Myocyte (in vitro differentiated cells): ENCODE measurements at places on chromosomes 7 and 10. TPM values are rescaled to one million over a fixed set of nuclear protein-coding genes. Genes with fewer than 3 reads are reported as not detected.
A peak's percentile ranks its signal among the peaks of the same experiment; 100 is the strongest.

- no peak for DNase-seq
These were observed 3.9 kb upstream of the GPER1 start for GRCh38 chr7:1083729-1084657.

DNA sequence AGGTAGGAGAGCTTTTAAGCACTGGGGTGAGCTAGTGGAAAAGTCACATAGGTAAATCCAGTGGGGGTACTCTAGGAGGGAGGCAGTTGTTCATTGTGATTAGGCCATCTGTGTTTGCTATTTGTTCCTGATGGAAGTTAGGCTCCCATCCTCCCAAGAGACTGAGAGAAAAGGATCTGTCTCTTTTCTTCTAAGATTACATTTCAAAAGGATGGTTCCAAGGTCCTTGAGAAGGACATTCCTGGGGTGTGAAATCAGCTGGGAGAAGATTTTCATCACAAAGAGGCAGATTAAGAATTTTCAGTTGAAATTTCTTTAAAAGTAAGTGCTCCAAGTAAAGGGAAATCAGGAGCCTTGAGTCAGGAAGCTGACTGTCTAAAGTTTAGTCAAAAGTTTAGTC lies 210.8 kb upstream of the CSTF2T start:
- no peak for DNase-seq

The RBP3 gene
- not detected in 2 replicates for total RNA-seq

The METTL27 gene
- 1.3 and 4.0 TPM in 2 replicates for total RNA-seq

GRCh38 chr10:30027057-30028005 lies 32.1 kb downstream of the JCAD start:
- no peak for DNase-seq

DNA sequence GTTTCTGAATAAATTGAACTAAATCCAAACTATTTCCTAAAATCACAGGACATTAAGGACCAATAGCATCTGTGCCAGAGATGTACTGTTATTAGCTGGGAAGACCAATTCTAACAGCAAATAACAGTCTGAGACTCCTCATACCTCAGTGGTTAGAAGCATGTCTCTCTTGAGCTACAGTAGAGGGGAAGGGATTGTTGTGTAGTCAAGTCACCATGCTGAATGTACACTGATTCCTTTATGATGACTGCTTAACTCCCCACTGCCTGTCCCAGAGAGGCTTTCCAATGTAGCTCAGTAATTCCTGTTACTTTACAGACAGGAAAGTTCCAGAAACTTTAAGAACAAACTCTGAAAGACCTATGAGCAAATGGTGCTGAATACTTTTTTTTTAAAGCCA lies 13.9 kb downstream of the MEST start:
- DNase-seq = no peak

DNA sequence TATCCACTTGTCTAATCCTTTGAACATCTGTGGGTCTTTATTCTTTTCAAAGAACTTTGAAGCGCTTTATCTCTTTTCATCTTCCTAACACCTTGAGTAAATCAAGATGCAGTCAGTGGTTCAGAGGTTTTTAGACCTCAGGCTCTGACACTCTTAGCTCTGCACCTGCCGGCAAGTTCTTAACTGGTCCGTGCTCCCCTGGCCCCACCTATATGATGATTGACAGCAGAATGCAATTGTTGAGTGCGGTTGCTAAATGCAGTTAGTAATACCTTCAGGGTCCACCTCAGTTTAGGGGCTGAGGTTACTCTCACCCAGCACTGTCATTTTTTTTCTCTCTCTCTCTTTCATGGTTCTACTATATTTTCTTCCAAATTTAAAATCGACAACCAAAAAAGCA lies 854.2 kb upstream of the AUTS2 start:
- DNase-seq = no peak

- peak; percentile 68 for DNase-seq
These were observed 515.2 kb downstream of the REEP3 start for GRCh38 chr10:64036321-64036930.

GRCh38 chr10:132708936-132709335 lies 77.0 kb downstream of the NKX6-2 start:
- no peak for DNase-seq

- no peak for DNase-seq
These were observed 71.5 kb downstream of the LRRC4 start for GRCh38 chr7:127959770-127960169.

- DNase-seq = no peak
These were observed 173.5 kb downstream of the CUX1 start for GRCh38 chr7:101990811-101991418.

The HABP2 gene
- not detected in 2 replicates for total RNA-seq

The GIMAP1 gene
- total RNA-seq = not detected in 2 replicates

GRCh38 chr10:78830976-78831375 lies 237.8 kb upstream of the ZMIZ1 start:
- peak; percentile 80 for DNase-seq

GRCh38 chr7:17495655-17496394 lies 197.4 kb downstream of the AHR start:
- DNase-seq = no peak

GRCh38 chr7:104772405-104773345 lies 241.3 kb upstream of the KMT2E start:
- DNase-seq = no peak

The ZNF117 gene
- total RNA-seq = 12.9 and 13.5 TPM in 2 replicates

GRCh38 chr7:127899411-127899810 lies 131.8 kb downstream of the LRRC4 start:
- no peak for DNase-seq
